ENCODE measurements at places on chromosomes 11 and 22.

DNA sequence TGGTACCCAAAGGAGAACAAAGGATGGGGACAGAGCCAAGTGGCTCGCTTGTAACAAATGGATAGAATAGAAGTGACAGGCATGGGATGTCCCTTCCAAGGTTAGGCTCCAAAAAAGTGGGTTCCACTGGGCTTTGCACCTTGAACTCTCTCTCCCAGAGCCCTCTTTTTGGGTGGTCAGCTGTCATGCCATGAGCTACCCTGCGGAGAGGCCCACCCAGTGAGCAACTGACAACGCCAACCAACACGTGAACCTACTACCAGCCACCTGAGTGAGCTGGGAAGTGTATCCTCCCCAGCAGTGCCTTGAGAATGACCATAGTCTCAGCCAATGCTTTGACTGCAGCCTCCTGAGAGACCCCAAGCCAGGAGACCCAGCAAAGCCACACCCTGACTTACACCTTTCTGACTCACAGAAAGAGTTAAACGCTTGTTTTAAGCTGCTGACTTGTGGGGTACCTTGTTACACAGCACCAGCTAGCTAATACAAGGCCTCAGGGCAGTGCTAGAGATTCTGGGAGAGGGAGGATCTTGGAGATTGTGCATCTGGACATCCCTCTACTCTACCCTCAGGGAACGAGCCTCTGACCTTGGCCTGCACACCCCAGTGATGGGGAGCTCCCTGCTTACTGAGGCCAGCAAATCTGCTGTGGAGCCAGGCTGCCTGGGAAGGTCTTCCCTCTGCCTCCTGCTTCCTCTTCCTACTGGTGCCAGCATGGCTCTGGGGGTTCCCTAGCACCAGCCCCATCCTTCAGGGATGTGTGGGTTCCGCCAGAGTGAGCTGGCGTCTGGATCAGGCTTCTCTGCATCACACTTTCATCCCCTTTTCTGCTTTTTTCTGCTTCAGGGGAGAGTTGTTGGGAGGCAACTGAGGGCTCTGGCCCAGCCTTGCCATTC is 29.1 kb upstream of the RFPL3 start:
- DNase-seq, result no peak

GRCh38 chr11:14942745-14943144 is 29.4 kb downstream of the CALCA start:
- no peak for DNase-seq

GRCh38 chr11:43541993-43542392 is 138.5 kb upstream of the HSD17B12 start:
- no peak for DNase-seq

DNA sequence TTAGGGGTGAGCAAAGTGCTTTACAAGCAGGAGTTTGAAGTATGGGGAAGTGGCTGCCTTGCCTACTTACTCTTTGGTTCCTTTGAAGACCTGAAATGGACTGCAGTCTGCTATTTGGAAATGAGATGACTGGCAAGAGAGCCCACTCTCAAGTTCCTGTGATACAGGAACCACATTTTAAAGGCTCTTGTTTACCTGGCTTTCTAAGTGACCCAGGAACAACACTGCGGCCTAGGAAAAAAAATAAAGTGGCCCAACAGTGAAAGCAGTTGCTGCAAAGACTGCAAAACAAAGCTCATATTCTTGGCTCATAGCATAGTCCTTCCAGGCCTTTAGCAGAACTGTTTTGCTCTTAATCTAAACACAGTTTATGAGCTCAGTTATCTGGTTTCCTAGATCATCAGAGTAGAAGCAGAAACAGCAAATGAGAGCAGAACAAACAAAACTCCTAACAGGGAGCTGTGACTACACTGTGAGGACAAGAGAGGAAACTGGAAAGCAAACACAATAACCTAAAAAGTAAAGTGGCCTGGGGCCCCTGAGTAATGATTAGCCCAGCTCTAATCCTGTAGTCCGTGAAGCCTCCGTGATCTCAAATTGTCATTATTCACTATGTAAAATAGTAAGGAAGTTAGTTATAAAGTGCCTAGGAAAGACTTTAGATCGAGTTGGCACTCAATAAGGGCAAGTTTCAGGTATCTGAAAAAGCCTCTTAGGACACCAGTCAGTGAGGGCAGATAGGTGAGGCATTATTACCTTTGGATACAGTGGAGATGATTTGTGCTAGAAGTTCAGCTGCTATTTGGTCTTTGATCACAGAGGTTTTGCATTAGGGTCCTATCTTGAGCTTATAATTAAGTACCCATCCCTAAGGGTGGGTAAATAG is 11.5 kb downstream of the CCDC117 start:
- DNase-seq, result no peak

- DNase-seq, result peak; percentile 91
These were observed 143.4 kb downstream of the C11orf91 start for GRCh38 chr11:33557201-33557600.

- no peak for DNase-seq
These were observed 113.7 kb downstream of the CEP164 start for GRCh38 chr11:117441146-117441975.

GRCh38 chr22:50190182-50190940 is 4.6 kb downstream of the TRABD start:
- DNase-seq, result peak; percentile 30

DNA sequence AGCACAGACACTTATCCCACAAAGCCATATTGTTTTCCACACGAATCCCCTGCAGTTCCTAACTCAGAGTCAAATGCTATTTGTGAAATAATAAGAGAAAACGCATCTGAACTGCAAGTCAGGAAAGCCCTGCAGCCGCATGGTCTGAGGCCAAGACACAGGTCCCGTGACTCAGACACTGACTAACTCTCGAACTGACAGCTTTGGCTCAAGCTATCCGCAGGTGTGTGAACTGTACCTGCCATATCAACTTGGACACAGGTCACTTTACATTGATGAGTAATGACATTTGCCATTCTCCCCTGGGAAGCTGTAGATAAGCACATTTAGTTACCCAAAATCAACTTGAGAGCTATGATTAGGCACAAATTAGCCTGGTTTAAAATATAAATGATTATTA is 34.9 kb upstream of the NFRKB start:
- no peak for DNase-seq

- peak; percentile 12 for DNase-seq
These were observed 141.3 kb downstream of the GRIK4 start for GRCh38 chr11:120652705-120653335.

DNA sequence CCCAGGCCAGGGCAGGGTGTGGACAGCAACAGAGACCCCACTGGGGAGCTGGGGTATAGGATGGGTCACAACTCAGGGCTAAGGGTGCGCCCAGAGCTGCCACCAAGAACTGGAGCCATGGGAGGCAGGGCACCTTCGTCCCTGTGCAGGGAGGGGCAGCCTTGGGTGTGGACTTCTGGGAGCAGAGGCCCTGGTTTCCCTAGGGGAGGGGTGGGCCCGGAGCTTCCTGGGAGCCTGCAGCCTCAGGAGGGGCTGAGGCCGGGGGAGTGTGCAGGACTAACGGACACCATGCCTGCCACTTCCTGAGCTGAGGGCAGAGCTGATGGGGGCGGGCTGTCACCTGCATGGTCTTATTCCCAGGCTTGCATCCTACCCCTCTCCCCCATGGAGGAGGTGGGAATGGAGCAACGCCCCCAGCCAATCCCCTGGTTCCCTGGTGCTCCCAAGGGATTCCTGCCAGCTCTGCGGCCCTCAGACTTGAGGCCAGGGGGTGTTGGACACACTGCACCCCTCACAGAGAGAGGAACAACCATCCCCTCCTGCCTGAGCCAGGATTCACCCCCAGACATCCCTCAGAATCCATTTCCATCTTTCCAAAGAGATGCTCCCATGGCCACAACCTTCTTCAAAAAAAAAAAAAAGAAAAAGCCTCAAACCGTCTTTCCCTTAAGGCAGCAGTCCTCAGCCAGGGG is 225.7 kb downstream of the CTTN start:
- DNase-seq, result no peak

DNA sequence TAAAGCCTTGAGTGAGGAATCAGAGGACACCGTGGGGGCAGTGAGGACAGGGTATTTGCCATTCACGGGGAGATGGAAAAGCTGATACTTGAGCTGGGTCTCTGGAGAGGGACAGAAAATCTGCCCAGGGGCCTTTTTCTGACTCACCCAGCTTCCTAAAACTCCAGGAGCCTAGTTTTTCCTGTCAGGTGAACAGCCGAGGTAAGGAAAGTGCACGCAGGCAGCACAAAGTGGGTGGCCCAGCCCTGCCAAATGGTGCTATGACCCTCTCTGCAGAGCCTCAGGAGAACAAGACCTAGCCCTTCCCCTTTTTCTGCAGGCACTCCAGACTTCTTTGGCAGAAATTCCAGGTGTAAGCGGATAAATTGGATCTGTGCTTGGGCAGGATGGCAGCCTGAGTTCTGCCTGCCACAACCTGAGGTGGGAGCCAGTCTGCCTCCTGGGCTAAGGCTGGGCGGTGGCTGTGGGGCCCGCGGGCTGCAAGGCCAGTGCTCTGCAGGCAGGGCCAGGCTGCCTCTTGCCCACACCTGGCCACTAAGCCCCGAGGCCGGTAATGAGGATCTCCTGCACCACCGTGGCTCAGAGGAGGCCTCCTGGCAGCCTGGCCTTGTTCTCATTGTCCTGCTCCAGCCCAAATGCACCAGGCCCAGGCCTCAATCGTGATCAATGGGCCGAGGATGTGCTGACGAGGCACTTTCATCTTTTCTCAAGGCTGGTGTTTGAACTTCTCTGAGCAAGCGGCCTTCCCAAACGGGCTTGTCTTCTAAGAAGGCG is 72.9 kb upstream of the LMO1 start:
- DNase-seq, result no peak

DNA sequence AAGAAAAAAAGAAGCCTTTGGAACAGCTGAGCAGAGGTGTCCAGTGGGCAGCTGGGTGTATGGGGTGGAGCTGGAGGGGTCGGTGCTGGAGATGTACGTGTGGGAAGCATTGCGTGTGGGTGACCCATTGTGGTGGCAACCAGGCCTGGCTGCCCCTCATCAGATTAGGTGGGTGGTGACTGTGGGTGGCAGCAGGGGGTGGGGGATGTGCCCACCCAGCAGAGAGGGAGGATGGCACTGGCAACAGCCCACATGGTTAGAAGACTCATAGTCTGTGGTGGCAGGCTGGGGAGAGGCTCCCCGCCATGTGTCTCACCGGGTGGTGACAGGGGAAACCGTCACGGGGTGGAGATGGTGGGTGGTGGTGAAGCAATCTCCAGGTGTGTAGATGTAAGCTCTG is 27.6 kb downstream of the TP53I11 start:
- no peak for DNase-seq

GRCh38 chr11:123584186-123584585 is 70.2 kb downstream of the SCN3B start:
- DNase-seq, result no peak

GRCh38 chr11:39174965-39175364 is 2284.5 kb downstream of the LRRC4C start:
- no peak for DNase-seq

- DNase-seq, result no peak
These were observed 89.2 kb downstream of the TSPAN18 start for GRCh38 chr11:44815917-44816456.

GRCh38 chr11:96098511-96099241 is 174.8 kb upstream of the MTMR2 start:
- DNase-seq, result peak; percentile 54

DNA sequence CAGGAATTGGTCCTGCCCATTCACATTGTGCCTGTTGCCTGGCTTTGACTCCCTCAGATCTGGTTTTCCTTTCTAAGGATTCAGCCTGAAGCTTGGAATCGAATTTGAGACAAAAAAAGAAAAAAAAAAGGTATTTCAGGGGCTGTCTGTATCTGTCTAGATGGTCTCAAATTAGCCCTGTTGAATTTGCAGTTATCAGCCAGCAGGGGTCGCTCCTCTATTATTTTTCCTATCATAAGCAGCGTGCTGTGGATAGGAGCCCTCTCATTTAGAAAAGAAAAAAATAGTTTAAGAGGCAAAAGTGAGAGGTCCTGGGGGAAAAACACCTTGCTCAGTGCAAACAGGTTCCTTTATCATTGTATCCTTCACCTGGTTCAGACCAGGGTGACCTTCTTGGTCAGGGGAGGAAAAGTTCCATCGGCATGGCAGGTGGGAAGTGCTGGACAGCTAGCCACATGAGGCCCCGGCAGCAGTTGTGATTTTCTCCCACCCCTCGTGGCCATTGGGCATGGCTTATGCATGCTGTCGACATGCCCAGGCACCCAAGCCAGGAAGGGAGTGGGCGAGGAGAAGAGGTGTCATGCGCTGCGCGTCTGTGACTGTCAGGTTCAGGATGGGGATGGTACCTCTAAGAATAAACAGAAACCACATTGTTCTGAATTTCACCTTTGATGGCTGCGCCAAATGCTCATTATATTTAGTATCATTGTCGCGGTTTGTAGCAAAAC is 13.1 kb downstream of the OR5AK2 start:
- DNase-seq, result no peak

DNA sequence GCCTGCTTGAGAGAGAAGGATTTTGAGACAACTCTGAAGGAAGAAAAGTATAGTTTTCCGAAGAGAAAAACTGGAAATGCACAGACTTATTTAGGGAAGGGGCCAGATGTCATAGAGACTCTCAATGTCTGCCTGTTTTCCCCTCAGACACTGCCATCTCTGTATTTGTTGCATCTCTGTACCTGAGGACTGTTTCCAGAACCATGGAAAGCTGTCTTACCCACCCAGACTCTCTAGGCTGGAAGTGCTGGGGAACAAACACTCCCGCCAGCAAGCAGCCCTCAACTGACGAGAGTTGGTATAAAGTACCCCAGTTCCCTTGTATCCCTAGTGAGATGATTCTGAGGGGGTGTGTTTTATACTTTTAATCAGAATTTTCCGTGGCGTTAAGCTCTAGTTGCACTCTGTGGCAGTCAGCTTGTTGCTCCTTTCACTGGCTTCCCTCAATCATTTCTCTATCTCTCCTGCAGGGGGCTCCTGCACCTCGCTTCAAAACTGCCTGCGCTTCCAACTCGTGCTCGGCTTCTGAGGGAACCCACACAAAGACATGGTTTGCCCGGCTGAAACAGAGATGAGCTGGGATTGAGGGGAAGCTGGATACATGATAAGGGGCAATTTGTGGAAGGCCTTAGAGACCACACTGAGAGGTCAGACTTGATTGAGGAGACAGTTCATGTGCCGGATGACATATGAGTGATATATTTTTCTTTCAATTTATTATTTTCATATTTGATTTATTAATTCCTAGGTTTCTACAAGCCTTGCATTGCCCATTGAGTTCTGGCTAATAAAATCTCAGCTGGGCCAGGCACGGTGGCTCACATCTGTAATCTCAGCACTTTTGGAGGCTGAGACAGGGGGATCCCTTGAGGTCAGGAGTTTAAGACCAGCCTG is 36.9 kb upstream of the CLPB start:
- DNase-seq, result peak; percentile 62

Data from fibroblast of skin of right quadriceps (primary cell).